ENCODE measurements at places on chromosomes 4 and X.

DNA sequence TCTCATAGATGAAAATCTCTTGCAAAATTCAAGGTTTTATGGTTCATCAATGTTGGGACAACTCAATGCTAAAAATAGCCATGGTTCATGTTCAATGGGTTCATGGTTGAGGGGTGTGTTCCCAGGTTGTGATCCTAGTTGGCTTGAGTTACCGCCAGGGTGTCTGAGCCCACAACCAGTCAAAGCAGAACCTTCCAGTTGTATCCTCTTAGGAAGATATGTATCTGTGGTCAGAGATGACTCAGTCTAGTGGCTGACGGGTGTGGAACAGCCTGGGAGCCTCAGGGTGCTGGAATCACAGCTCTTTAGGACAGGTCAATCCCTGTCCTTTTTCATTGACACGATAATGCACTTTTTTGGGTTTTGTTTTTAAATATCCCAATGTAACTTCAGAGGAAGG, 192.3 kb upstream of the NR3C2 start:
- DNase-seq, result no peak

GRCh38 chr4:179472164-179472563, 2029.9 kb upstream of the AGA start:
- DNase-seq, result no peak

DNA sequence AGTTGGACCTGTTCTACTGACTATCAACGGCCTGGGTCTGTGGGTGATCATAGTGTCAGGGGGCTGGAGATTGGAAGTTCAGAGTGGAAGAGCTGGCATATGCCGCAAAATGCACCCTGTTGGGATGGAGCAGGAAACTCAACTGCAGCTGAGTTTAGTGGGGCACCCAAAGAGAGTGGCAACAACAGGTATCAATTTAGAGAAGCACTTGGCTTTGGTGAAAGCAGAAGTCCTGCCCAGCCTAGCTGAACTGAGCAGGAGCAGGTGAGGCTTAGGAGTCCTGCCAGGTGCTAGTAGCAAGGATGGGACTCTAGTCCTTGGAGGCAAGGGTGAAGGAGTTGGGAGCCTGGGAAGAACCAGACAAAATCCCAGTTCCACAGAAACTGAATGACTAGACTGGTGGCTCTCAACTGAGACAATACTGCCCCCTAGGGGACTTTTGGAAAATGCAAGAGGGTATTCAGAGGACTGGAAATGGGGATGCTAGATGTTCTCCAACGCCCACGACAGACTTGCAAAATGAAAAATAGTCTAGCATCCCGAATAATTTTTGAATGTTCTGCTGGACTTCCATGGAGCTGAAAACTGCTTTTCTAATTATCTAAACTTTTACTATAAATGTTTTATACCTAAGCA, 49.4 kb downstream of the RTL9 start:
- peak; percentile 73 for DNase-seq

DNA sequence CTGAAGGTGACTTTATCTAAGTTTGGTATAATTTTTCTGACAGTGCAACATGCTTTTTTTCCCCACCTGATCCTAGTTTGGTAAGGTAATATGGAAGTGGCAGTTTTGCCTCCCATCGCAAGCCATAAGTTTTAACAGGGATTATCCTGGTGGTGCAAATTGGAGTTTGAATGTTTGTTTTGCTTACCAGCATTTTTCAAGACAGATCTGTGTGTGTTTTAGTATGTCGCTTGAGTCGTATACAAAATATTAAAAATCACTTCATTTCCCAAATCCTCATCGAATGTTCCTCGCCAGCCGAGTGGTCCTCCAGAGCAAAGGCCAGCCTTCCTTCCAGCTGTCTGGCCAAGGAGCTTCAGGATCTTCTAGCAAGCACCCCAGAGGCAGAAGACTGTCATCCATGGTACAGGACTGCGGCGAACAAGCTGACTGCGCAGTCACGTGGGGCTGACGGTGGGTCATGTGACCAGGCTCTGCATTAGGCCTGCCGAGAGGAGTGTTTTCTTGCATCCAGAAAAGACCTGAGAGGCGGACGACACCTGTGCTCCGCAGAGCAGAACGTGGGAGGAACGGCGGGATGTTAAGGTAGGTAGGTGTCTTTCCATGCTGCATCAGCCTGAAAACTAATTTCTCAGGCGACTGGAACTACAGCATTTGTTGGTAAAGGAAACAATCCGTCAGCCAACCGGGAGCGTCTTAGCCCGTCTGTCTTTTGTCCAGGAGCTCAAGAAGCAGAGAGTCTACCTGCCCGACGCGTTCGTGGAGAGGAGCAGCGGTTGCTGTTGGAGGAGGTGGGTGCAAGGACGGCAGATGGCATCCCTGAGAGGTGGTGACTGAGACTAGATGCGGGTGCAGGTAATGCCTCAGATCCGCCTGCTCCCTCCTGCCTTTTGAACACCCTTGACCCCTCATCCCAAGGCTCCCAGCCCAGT, at the start of gene GPRASP3:
Gene GPRASP3 (plus strand): TSS at position 507 of the 932 bp plus-strand sequence. CDS start 28,253 bp downstream, outside the sequence.
- DNase-seq, result peak; percentile 84
